ENCODE measurements at places on chromosomes 16 and 17. TPM values are rescaled to one million over a fixed set of nuclear protein-coding genes. Genes with fewer than 3 reads are reported as not detected.

DCXR gene
- total RNA-seq = 226 TPM

PIK3R6 gene
- 1.1 TPM for total RNA-seq

CBX2 gene
- total RNA-seq = 2.8 TPM

PSMD7 gene
- 66.4 TPM for total RNA-seq

SMPD3 gene
- total RNA-seq = 8.1 TPM

CRISPLD2 gene
- total RNA-seq = 81.0 TPM

MPV17L gene
- 7.6 TPM for total RNA-seq

RCVRN gene
- total RNA-seq = 0.23 TPM

DNAH9 gene
- 12.5 TPM for total RNA-seq

CEP295NL gene
- 4.0 TPM for total RNA-seq

TBC1D3K gene
- not detected for total RNA-seq

MYH4 gene
- not detected for total RNA-seq

SLC6A2 gene
- 0.20 TPM for total RNA-seq

CARD14 gene
- total RNA-seq = 1.2 TPM

GPR142 gene
- total RNA-seq = not detected

ABCC6 gene
- 34.6 TPM for total RNA-seq

RNF43 gene
- total RNA-seq = 10.9 TPM

AGRP gene
- not detected for total RNA-seq

NCBP3 gene
- 22.9 TPM for total RNA-seq

CCDC92B gene
- total RNA-seq = not detected

GPT2 gene
- total RNA-seq = 4.2 TPM

WNT3 gene
- 4.6 TPM for total RNA-seq

AANAT gene
- total RNA-seq = not detected

CD300E gene
- 6.0 TPM for total RNA-seq

CLDN9 gene
- total RNA-seq = 5.9 TPM

GLOD4 gene
- total RNA-seq = 44.0 TPM

FAM171A2 gene
- total RNA-seq = not detected

IGF2BP1 gene
- total RNA-seq = 1.3 TPM

ADCY9 gene
- total RNA-seq = 49.9 TPM

KRTAP2-2 gene
- not detected for total RNA-seq

CCL14 gene
- total RNA-seq = 1.8 TPM

CYGB gene
- 33.9 TPM for total RNA-seq

SLC9A5 gene
- total RNA-seq = 28.3 TPM

LRRC36 gene
- 5.9 TPM for total RNA-seq

NTN1 gene
- 6.5 TPM for total RNA-seq

ENO3 gene
- total RNA-seq = 11.8 TPM

Measured in upper lobe of left lung (tissue), 6 donors.